ENCODE measurements at places on chromosomes 11 and 22. TPM values are rescaled to one million over a fixed set of nuclear protein-coding genes. Genes with fewer than 3 reads are reported as not detected.

DNA sequence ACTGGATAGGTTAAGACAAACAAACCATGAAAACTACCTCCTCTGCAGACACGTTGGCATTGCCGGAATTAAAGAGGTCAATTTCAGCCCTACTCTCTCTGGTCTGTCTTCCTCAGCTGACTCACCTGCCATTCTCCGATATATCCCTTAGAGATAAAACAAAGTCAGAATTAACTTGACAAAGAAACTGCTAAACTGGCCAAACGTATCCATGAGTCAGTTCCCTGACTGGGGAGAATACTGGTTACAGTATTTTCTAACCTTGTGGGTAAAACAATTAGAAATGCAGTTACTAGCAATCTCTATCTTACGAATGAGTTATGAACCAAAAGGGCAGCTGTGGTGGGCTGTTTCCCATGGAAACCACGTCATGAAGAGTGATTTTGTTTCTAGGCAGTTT, 96.2 kb downstream of the RDX start:
- no peak for DNase-seq

GRCh38 chr22:24683691-24684090, 80.7 kb downstream of the GGT1 start:
- DNase-seq, result no peak

Gene SLC22A25
- total RNA-seq, result not detected

DNA sequence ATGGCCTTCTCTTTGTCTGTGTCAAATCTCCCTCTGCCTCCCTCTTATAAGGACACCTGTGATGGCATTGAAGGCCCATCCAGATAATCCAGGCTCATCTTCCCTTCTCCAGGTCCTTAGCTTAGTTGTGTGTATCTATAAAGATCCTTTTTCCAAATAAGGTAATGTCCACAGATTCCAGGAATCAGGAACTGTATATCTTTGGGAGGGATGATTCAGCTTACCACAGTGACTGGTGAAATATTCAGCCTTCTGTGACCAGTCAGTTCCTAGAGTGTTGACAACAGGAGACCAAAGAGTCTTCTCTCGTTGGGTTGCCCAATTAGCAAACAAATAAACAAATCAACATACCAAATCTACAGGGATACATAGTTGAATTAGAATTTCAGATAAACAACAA, 175.8 kb downstream of the MPPED1 start:
- no peak for DNase-seq

Gene LINC01488
- total RNA-seq, result not detected

DNA sequence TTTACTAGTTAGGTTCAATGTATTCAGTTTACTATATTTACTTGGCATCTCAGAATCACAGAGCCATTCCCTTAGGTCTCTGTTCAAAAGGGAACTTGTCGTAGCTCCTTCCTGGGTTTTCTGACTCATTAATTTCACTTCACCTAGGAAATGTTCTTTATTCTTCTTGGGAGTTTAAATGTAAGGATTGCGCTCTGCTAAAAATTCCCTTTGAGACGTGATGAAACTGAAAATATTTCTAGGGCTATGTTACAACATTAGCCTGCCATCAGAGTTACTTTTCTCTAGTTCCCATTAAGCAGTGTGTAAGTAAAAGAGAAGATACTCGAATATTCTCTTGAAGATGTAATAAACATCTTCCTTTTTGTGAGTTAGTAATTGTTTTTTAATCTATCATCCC, 209.5 kb downstream of the CASP12 start:
- DNase-seq, result no peak

- DNase-seq, result no peak
These were observed 11.4 kb downstream of the ALDH3B2 start for GRCh38 chr11:67662835-67663531.

DNA sequence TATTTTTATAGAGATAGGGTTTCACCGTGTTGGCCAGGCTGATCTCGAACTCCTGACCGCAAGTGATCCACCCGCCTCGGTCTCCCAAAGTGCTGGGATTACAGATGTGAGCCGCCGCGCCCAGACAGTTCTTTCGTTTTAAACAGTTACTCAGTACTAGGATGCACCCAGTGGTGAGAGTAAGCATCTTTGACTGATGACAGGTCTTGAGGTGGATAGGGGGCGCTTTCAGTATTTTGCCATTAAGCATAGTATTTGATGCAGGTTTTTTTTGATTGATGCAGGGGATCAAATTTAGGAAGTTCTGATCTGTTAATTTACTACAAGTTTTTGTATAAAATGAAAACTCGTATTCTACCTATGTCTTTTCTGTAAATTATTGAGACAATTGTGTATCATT, 13.2 kb upstream of the TRIM34 start:
- DNase-seq, result no peak

Gene CABP4
- total RNA-seq, result 1.3 TPM

Gene SVIP
- total RNA-seq, result 27.6 TPM

Gene OR52E6
- total RNA-seq, result not detected

Gene SLCO2B1
- 0.37 TPM for total RNA-seq

Gene SCGB1D2
- not detected for total RNA-seq

DNA sequence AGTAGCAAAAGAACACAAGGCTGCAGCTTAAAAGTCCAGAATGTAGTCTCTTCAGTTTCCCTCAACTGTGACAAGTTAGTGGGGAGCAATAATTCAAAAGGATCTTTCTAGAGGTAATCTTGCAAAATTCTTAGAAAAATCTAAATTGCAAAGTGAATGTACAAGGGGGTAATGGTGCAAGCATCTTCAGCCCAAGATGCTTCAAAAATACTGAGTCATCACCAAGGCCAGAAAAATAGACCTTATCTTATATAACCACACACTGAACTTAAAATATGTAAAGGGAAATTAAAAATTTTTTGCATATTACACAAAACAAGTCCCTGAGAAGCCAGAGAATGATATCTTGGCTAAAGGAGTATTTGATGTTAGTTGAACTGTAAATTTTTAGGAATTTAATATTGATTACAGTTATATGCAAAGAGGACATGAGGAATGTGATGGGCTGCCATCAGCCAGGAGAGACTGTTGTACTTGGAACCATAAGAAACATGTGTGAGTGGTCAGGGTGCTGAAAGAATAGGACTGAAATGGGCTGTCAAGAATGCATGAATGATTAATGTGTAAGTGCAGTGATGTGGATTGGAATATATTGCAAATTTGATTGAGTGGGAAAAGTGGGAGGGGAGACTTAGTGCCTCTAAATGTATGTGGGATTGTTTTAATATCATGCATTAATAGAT, 85.7 kb upstream of the LIN7C start:
- DNase-seq, result no peak

DNA sequence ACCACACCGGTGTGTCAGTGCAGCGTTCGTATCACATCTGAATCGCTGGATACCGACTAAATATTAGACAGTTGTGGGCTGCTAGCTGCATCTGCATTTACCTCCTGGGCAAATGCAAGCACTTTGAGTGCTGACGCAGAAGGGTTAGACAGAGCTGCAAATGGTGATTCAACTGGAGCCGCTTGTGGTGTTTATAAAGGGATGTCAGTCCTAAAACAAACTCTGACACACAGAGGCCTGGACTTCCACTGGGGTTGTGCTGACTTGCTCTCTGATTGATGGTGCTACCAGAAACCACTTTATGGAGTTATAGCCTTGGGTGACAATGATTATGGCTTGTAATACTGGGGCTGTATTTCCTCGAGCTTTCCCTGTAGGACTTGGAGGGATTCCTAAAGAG, 374.4 kb downstream of the NTM start:
- DNase-seq, result no peak

DNA sequence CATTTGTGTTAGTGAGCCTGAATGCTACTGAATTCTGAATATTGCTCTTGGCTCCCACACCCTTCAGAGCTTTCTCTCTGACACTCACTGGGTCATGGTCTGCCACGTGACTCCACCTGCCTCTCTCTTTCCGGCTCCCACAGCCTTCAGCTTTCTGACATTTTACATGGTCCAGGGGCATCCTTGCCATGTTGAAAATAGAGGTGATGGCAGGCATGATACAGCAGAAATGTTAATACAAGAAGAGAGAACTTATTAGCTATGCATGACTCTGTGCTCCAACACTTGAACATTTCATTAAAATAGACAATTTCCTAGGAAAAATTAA, 90.3 kb upstream of the CLDN5 start:
- DNase-seq, result no peak

Gene OR52L1
- not detected for total RNA-seq

- no peak for DNase-seq
These were observed 37.0 kb upstream of the ACCSL start for GRCh38 chr11:44010789-44011251.

Gene TBX10
- not detected for total RNA-seq

DNA sequence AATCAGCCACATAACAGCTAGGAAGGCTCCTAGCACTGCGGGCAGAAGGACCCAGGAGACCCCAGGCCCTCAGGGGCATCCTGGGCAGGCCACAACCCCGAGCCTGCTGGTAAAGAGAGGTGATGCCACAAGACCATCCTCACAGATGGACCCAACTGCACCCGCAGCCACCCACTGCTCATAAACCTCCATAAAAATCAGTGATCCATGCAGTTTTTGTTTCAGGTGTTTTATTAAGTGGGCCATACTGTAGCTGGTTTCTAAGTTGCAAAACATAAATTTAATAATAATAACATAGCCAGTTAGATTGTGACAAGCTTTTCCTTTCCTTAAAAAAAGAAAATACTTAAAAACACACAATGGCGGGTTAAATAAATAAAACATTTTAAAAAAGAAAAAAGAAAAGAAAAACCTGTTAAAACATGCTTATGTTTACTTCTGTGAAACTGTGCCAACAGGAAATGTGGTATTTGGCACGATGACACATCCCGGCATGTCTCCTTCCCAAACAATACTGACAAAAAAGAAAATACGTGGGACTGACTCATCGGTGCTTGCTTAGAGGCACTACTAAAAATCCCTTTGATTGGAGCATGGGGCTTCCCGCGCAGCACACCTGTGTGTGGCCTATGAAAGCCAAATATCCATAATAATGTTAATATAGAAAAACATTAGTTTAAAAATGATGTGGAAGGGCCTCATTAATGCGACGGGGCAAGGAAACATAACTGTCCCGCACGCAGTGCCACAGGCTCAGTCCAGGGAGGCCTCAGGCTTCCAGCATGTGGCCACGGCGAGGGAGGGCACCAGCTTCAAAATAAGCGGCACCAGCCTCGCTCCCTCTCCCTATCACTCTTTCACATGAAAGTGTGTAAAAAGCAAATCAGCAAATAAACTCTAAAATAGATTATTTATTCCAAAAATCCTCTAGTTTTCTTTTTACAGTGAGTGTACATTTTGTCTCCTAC, 47.5 kb upstream of the SCUBE2 start:
- DNase-seq, result no peak

GRCh38 chr22:27641049-27641795, 160.3 kb downstream of the MN1 start:
- no peak for DNase-seq

DNA sequence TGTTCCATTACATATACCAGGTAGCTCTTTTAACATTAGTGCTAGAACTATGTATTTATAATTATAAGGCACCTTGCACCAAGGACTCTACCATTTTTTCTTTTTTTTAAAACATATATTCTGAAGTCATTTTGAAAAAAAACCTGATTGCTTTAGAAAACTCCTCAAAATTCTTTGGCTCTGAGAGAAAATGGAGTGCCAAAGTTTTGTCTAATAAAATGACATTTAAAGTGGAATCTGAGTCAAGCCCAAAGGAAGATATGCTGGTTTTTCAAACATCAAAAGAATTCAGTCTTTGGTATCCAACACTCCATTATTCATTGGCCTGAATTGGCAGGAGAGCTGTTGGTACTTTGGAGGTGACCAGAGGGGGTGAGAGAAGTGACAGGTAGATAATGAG, 116.5 kb downstream of the ME3 start:
- DNase-seq, result no peak

Gene HEPACAM
- not detected for total RNA-seq

Gene OR52H1
- total RNA-seq, result 0.37 TPM

Gene KRTAP5-9
- 0.19 TPM for total RNA-seq

- no peak for DNase-seq
These were observed 186.9 kb downstream of the EFCAB6 start for GRCh38 chr22:43625242-43625641.

- DNase-seq, result no peak
These were observed 115.7 kb downstream of the RPS6KA4 start for GRCh38 chr11:64474680-64475079.

Gene SMCO4
- total RNA-seq, result 41.9 TPM

Gene TSPAN18
- 23.5 TPM for total RNA-seq

DNA sequence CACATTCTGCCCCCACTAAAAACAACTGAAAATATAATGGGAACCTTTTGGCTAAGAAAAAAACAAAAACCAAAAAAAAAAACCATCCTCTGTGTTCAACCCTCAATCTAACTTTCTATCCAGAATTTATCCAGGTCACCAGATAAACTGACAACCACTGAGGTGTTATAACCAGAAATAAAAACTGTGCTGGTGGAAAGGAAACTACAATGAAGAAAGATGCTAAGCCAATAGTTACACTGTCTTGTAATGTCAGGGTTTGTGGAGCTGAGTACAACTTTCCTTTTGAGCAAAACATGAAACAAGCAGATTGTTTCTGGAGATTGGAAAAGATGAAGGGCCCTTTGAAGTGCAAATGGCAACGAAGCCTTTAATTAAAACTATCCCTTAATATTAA, 50.8 kb downstream of the PRDM10 start:
- no peak for DNase-seq

GRCh38 chr22:49202226-49202625, 625.4 kb downstream of the BRD1 start:
- no peak for DNase-seq

GRCh38 chr11:97610000-97610399, 1220.2 kb downstream of the JRKL start:
- no peak for DNase-seq

DNA sequence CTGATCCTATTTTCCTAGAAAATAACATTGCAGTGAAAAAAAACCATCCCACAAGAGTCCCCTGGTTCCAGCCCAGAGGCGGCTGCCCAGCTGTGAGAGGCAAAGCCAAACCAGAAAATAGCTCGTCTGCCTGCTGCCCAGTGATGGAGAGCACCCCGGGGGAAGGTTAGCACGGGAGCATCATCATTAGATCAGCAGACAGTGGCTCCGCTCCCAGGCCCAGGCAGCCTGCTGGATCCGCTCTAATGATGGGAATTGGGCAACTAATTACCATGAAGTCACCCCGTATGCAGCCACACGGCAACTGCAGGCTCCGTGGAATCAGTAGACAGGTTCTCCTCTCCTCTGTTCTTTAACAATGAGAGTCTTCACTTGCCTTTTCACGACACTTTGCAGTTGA, 17.1 kb upstream of the B3GAT1 start:
- DNase-seq, result no peak

Data from activated CD4-positive, alpha-beta T cell treated with anti-CD3 and anti-CD28 coated beads, Interleukin-2, amount 10 ng/mL, durations not matched to agents 7 days and 5 days (primary cell).